ENCODE measurements at places on chromosomes 3 and 15.

GRCh38 chr15:59438625-59439290, 772 bp downstream of the FAM81A start:
- no peak for DNase-seq

DNA sequence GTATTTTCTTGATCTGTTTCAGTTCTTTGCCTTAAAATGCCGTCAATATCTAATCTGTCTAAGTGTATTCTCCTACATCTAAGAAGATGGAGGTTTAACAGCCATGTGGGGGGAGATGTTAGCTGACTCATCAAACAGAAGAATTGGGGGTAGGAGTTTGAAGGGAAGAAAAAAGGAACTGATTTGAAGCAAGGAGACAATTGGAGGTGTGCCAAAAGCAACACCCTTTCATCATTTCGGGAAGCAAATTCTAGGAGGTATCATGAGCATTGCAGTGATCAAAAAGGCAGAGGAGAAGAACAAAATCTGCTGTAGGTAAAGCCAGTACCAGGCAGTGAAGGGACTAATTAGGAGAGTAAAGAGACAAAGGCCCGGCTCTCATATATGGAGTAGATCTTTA, 337.3 kb upstream of the TBC1D5 start:
- no peak for DNase-seq

DNA sequence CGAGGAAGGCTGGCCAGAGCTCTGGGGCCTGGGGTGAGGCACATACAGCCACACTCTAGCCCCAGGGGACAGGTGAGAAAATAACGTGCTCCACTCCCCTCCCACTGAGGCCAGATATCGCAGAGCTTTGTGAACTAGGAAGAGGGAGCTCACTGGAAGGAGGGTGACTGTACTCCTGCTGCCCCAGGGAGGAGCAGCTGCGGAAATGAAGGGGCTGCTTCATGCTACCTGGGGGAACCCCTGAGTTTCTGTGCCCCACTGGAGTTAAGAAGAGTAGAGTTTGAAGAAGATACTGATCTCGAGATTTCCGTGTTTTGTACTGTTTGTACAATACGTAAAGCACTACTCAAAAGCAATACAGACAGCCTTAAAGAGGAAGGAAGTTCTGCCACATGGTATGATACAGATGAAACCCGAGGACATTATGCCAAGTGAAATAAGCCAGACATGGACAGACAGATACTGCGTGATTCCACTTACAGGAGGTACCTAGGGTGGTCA, 44.6 kb downstream of the CMTM6 start:
- DNase-seq: no peak

- DNase-seq: no peak
These were observed 448.7 kb downstream of the LPP start for GRCh38 chr3:188602620-188603019.

- DNase-seq: no peak
These were observed 223.9 kb upstream of the NR2E3 start for GRCh38 chr15:71586463-71586862.

DNA sequence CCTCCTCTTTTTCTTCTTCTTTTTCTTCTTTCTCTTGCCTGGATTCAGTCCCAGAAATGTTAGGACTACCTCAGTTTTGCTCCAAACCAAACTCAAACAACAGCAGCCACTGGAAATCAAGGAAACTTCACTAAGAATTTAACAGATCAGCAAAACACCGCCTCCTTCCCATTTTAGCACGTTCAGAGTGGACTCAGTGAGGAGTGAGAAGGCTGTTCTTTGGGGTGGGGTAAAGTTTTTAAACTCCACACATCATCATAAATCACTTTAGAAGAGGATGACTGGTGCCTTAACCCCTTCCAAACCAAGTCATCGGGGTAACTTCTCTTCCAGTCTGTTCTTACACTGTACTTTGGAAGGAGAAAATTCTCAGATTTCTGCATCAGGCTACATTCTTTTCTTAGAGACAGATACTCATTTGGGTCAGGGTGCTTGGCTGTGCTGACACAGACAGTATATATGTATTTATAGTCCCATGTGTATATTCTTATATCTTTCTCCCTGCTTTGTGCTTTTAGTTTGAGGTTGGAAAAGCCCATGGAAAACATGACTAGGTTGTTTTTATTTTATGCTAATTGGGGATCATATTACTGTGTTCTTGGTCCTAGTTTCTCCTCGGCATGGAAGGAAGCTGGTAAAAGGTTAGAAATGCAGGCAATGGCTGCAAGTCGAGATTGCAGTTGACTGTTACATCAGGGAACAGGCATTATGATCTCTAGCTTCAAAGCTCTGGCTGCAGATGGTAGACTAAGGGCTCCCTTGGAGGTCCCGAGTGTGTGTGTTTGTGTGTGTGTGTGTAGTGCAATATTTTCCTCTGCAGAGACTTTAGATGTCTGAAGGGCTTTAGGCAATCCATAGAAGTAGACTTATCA, at the start of gene CCDC80:
TSS of gene CCDC80 (minus strand) at position 214 of the 872 bp plus-strand sequence. CDS start 1,238 bp downstream, outside the sequence.
- DNase-seq: no peak

GRCh38 chr3:167437428-167438139, 36.3 kb downstream of the SERPINI2 start:
- no peak for DNase-seq

DNA sequence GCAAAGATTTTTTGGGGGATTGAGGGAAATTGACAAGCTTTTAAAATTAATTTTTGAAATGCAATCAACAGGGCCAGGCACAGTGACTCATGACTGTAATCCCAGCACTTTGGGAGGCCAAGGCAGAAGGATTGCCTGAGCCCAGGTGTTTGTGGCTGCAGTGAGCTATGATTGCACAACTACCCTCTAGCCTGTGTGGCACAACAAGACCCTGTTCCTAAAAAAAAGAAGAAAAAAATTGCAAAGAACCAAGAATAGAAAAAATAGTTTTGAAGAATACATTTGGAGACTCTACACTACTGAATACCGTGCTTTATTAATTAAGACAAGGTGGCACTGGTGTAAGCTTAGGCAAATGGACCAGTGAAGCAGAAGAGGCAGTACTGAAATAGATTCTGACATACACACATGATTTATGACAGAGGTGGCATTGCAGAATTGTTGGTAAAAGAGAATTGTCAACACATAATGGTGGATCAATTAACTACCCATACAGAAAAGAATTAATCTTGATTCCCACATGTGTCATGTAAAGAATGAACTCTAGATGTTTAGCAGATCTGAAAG, 443.3 kb upstream of the ATP11B start:
- DNase-seq: no peak

GRCh38 chr3:148728753-148729152, 31.1 kb downstream of the AGTR1 start:
- DNase-seq: no peak

DNA sequence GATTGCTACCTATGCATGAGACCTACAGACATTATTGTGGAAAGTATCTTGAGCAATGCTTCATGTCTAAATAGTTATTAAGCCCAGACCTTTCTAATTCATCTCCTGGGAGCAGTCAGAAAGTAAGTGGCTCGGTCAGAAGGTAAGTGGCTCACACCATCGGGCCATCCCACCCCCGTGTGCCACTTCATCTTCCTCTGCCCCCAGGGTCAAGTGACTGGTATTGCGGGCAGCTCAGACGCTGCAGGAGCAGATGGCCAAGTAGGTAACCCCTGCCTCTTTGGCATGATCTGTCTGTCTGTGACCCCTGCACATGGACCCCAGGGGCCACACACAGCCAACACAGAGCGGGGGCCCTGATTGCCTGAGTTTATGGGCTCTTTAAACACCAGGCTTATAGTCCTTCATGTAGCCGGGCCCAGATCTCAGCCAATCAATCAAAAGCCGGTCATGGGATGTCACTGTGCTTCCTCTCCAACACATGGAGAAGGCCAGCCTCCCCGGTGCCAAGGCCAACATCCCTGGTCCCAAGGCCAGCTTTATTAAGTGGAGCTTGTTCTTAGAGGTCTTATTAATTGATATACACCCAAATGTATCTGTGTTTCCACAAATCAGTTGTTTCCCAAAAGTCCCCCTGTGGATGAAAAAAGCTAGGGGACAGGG, 42.9 kb downstream of the LARP6 start:
- DNase-seq: no peak

DNA sequence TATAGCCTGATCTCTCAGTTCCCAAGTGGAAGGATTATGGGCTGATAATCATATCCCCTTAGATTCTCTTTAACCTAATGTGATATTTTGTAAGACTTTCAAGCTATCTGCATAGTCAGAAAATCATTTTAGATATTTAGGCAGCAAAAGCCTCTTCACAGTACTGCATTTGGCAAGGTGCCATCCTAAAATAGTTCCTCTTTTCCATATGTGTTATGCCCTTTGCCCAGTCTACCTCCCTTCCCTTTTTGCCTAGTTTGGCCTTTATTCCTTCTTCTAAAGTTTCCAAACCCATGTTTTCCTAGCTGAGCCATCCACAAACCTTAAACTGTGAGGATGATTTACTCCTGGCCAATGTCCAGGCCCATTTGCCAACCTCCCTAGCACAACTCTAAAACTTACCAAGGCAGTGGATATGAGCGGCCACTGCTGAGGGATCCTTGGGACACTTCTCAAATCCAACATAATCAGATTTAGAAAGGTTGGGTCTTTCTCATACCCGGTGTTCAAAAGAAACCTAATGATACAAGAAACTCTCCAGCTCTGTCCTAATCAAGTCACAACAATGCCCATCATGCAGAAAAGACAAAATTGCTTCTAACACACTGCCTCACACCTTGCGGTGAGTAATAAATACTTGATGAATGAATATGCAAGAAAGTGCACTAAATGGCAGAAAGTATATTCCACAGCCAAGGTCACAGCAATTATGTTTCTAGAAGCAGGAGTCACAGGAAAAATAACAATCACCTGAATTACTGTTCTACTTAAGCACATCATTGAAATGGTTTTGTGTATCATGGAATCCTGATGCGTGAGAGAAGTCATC, 493.9 kb downstream of the NLGN1 start:
- no peak for DNase-seq

GRCh38 chr3:134368751-134369105, 5.5 kb downstream of the AMOTL2 start:
- DNase-seq: no peak

GRCh38 chr15:38526158-38526557, 38.5 kb downstream of the RASGRP1 start:
- DNase-seq: no peak

- DNase-seq: no peak
These were observed 832 bp downstream of the TGFBR2 start for GRCh38 chr3:30607032-30607833.
